Left forelimb (tissue), 1 donor: ENCODE measurements at places on chromosomes 4 and X.

- DNase-seq: no peak
These were observed 9.5 kb downstream of the SRD5A3 start for GRCh38 chr4:55355555-55355954.

DNA sequence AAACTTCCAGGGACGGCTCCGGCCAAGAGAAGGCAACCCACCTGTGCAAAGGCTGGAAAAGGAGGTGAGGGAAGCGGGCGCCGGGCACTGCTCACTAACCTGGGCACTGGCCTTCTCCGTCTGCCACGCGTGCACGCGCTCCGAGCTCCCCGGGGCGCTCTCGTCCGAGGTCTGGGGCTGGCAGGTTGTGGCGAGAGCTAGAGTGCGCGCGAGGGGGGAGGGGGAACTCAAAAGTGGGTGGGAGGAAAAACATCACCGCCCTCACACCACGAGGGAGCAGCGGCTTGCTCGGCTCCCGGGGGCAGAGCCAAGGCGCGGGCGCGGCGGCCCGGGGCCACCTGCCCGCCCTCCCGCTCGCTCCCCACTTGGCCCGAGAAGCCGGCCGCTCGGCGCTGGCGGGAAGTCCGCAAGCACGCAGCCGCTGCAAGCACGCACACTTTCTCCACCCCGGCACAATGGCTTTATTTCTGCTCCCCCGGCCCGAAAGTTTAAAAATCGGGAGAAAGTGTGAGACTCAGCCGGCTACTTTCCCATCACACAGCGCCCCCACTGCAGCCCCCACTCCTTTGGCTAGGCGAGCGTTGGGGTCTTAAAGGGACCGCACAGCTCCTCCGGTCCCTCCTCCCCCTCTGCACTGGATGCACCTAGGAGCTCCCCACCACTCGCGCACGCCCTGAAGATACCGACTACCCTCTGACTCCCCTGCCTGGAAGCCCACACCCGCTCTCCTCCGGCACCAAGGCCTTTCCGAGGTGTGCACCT is at the start of gene CHRDL1:
Gene CHRDL1, minus strand, starts transcription at position 173 of the 762 bp plus-strand sequence. CDS start 3,636 bp downstream, outside the sequence.
- no peak for DNase-seq

DNA sequence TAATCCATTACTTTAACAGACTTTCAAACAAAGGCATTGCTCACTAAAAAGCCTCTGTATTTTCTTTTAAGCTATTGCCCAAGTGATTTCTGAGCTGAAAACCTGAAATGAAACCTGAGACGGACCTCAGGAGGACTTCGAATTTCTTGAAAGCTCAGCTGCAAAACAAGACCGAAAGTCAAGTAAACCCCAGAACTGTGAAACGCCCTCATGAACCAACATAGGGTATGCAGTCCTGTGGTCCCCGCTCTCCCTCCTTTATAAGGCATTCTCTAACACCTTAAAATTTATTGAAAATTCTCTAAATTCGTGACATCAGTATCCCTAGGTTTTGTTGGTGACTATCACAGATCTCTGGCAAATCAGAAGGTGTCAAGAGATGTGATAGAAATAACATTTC is 91.8 kb downstream of the SHISA3 start:
- DNase-seq: no peak

DNA sequence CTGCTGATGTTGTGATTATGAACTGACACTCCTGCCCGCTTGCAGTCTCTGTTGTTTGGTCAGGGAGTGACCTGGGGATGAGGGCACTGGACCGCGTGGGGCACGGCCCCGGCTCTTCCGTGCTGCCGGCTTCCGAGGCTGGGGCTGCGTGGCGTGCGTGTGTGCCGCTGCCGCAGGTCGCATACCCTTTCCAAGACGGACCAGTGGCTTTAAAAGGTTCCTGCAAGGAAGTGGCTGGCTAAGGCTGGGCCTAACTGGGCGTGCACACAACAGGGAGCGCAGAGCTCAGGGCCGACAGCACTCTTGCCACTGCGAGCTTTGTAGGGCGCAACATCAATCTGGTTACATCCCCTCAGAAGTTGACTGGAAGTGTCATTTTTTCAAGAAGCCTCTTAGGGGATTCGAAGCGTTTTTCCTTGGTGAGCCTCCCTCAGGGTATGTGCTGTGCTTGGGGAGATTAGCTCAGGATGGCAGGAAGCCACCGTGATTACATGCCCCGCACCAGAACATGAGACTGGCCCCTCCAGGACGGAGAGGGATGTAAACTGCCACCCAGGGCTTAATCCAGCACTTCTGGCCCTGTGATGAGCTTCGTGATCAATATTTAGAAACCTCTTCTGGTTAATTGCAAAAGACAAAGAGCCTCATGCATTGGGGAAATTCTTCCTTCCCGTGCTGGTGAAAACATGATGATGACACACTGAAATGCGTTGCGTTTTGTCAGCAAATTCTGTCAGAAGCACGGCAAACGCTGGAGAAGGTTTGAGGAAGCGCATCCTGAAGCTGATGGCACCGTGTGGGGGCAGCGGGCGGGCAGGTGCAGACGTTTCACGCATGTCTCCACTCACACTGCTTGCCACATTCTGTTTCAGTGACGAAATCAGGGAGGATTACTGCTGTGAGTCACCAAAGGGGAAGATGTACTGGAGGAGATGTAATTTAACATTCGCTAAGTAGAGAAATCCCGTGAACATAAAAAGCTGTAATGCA is 11.1 kb downstream of the MAEA start:
- DNase-seq: no peak

GRCh38 chrX:41526925-41527324 is 79.8 kb downstream of the NYX start:
- no peak for DNase-seq

DNA sequence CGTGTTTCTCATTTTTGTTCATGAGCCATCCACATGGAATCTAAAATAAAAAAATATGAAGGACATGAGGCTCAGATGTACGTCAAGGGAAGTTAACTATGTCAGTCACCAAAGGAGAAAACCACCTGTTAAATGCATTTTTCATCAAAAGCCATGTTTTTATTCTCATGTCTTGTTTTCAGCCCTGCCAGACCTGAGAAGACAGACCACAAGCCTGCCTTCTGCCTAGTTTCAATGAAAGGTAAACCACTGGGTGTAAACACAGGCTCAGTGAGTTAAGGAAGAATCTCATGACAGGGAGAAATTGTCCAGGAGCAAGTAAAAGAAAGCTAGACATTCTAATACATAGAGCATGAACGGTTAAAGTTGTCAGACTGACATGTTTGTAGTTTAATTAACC is 52.3 kb upstream of the TNIP3 start:
- no peak for DNase-seq

DNA sequence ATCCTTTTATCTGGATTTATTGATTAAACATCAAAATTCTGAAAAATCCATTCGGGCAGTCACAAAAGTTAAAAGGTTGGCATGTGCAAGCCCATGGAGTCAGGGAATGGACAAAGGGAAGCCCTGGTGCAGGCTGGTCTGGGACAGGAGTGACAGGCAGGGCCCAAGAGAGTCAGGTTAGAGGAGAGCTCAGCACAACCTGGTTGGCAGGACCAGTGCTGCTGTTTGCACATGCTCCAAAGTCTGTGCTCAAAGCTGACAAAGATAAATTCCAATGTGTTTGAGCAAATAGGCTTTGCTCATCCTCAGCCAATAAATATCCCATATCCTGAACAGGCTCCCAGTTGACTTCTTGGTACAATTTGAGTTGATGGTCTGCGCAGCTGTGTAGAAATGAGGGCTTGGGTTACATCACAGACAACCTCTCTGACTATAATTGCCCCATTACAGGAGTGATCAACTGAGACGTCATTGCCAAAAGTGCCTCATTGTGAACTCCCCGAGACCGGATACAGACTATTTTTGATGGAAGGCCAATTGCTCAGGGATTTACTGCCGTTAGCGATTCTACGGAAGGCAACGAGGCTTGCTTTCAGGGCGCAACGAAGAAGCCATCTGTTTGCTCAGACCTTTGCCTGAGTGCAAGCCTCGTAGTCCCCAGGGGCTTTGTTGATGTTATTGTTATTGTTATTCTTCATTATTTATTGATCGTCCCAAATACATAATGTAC is 1008.1 kb upstream of the TENM3 start:
- DNase-seq: no peak

DNA sequence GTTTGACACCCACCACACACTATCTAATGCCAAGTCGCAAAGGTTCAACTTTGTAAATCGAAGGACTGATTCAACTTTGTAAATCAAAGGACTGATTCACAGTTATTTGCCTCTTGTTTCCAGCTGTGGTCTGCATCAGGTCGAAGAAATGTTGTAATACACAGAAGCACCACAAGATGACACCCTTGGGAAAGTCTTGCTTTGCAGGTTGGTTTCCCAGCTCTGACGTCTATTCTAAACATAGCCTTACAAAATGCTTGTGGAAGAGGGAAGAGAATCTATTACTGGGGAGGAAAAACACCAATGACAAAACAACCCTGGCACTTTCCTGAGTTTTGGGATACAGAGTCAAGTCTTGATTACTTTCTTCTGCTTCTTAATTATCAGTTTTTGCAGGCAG is 35.3 kb downstream of the SUPT20HL1 start:
- DNase-seq: no peak

DNA sequence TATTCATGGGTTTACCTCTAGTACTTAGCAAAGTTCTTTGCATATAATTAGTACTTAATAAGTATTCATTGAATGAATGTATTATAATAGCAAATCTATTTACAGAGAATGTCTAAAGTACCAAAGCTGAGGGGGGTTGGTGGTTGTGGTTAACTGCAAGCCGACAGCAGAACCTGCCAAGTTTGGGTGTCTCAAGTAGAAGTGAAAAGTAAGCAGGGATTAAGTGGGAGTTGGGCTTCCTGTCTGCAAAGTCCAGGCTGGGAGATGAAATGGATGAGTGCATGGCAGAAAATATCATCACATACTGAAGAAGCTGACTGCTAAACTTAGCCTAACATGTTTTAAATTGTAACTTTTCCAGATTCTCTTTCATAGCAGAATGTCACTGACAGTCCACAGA is 169.6 kb downstream of the CAMK2D start:
- no peak for DNase-seq

DNA sequence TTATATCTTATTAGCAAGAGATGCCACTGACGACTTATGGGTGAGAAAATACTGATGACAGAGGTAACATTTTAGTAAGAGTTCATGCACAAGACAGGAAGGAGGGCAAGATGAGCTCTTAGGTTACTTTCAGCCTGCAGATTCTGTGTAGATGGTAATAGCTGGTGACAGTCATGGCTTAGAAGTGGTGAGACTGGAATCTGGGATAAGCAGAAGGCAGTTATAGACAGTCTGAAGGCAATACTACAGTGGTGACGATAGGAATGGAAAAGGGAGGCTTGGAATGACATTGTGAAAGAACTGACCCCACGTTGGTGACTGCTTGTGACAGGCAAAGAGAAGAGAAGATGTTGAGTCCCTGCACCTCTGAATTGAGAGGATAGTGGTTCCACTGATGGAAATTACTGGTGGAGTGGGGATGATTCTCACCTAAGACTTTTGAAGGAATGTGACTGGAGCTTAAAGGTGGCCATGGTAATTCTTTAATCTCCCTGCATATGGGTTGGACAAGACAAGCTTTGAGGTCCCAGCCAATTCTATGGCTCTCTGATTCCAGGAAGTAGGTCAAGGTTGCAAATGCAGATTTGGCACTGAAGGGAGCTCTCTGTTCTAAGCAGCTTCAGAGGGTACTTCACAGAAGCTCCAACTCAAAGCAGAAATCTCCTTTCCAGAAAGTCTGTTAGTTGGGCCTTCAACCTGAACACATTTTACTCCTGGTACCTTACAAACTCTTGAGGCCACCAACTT is 99.7 kb downstream of the RASL11B start:
- DNase-seq: no peak

DNA sequence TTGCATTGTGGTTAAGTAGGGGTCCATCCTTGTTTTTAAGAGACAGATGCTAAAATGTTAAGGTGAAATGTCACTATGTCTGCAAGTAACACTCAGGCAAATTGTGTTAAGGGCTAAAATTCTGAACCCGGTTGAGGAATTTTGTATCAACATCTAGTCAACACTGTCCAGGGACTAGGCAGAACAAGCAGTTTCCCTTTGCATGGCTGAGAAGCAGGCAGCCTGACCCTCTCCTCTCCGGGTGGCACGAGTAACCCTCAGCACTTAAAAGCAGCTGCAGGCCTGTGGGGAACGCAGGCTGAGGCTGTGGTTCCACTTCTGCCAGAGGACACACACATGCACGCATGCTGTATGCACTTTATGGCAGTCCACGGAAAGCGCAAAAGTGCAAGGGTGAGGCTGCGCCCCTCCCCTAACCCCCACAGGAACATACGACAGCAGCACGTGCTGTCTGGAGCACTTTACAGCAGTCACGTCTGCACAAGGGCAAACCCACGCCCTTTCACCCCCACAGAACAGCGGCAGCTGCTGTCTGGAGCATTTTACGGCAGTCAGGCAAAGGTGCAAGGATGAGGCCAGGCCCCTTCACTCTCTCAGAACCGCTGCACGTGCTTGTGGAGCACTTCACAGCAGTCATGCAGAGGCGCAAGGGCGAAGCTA is 619 bp upstream of the MPC1L start:
- DNase-seq: no peak

- DNase-seq: no peak
These were observed 62.4 kb downstream of the APOO start for GRCh38 chrX:23845351-23845817.

DNA sequence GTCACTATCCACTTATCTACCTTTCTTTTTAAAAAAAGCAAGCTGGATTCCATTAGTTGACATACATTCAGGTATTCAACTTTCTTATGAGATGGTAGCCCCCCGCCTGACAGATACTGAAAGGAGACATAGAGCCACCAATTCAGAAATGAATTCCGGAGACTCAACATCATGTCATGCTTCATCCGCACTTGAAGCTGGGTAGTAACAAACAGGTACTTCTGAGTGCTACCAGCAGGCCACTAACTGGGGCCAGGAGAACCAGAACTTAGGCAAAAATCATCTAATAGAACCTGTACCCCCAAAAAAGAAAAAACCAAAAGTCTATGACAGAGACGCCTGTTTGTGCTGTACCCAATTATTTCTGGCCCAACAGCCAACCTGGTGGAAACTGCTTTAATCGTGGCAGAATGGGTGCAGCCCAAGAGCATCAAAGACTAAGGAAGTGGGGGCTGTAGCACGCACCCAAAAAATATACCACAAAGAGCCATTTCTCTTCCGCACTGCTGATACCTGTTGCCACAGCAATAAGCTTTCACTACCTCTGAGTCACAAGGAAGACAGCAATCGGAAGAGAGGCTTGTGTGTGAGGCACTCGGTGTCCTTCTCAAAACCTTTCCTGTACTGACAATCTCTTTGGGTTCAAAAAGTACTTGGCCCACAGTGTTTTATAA is 84.8 kb downstream of the AFAP1 start:
- no peak for DNase-seq

DNA sequence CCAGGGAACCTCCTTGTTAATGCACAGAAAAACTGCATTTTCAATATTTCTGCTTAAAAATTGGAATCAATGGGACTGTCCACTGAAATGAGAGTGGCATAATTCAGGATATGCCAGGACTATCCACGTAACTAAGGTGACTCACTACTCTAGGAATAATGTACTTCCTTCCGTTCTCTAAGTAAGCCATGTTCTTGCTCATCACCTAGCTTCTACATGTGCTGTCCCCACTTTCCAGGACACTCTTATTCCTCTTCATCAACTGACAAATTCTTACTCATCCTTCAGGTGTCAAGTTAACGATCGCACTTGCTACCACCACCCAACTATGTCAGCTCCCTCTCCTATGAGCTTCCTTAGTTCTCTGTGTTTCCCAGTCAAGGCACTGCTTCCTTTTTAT is 342.8 kb upstream of the F9 start:
- DNase-seq: no peak

GRCh38 chr4:140609548-140610425 is 41.0 kb upstream of the UCP1 start:
- no peak for DNase-seq
